Activated T-helper 1 cell treated with anti-CD3 and anti-CD28 coated beads, Interleukin-2, amount 50 U/mL, for 16 hours (primary cell): ENCODE measurements at places on chromosomes 16 and 17.

DNA sequence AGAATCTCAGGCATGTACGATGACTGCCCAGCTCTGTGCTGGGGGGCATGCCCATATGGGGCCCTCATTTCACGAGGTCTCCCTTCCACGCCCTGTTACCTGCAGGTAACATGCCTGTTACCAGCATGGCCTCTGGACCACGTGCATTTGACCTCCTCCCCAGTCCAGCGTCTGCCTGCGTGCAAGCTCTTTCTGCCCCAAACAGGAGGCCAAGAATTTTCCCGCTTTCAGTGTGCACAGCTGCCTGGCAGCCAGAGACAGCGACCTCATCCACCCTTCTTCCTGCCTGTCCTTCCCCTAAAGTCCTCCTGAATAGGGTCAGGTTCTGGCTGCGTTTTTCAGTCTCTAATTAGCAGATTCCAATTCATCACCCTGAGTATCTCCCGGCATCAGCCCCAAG, 306.5 kb upstream of the ZFHX3 start:
- no peak for DNase-seq

DNA sequence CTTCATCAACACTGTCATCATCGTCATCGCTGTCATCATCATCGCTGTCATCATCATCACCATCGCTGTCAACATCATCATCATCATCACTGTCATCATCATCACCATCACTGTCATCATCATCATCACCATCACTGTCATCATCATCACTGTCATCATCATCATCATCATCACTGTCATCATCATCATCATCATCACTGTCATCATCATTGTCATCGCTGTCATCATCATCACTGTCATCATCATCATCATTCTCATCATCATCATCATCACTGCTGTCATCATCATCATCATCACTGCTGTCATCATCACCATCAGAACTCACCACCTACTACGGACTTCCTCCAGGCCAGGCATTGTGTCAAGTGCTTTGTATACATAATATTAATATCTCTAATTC, 160.6 kb downstream of the AIPL1 start:
- DNase-seq = no peak

- no peak for DNase-seq
Measured at GRCh38 chr16:85387171-85387507, 226.0 kb upstream of the GSE1 start.

DNA sequence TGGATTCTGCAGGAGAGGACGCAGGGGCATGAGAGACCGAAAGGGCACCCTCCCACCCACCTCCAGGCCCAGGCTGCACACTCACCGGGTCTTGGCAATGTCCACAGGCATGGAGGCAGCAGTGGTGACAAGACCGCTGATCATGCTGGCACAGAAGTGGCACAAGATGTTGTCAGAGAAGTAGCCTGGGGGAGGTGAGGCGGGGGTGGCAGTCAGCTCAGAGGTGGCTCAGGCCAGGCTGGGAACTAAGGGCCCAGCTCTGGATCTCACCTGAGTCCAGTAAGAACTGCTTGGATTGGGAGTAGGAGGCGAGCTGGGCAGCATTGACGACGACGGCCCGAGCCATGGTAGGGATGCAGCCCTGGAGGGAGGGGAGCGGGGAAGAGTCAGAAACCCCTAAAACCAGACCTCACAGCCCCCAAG, 1.8 kb downstream of the SLC25A11 start:
- no peak for DNase-seq
